Stomach (tissue), 19 donors: ENCODE measurements at places on chromosomes 5 and 9. TPM values are rescaled to one million over a fixed set of nuclear protein-coding genes. Genes with fewer than 3 reads are reported as not detected.

The TICAM2 gene
- total RNA-seq: not detected

DNA sequence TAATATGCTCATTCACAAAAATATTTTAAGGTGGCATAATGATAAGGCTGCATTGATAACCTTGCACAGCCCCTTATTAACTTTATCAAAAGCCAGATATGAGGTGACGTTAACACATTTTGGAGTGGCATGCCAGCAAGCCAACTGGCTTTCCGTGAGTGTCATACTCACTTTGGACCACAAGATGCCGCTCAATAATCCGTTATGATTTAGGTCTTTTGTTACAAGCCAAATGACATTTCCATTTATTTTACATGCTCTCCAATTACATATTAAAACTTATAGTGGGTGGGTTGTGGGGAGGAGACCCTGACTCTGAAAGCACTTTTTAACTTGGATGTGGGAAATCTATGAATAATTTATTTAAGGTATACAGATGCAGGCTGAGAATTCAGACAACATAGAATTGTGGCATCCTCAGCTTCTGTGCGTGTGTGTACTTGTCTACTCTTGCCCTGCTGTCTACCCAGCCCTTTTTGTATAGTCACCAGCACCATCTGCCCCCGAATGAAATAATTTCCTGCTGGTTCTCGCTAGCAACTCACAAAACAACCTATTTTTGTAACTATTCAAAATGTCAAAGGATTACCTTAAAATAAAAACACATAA lies 305.1 kb downstream of the PSAT1 start:
- no peak overlapping the region for H3K27ac ChIP-seq
- peaks cover 13% of the 10 kb centered on the region for H3K4me1 ChIP-seq
- no peaks in the 10 kb centered on the region for H3K36me3 ChIP-seq

DNA sequence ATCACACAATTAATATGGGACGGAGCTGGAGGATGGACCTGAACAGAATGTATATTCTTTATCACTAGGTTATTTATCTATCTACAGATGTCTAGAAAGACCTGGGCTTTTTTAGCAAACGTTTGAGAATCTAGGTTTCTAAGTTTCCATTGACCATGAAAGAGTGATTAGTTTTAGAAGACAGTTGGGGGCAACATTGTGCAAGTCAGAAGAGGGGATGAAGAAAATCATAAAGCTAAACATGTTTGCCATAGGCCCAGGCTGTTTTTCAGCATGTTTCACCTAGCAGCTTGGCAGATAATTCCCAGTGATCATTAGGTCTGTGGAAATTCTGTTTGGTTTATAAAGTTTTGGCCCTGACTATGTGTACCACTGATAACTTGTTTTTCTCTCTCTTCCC lies 44.1 kb upstream of the CDKN2B start:
- H3K4me3 ChIP-seq: no peak overlapping the region
- DNase-seq: no peak
- H3K27me3 ChIP-seq: no peaks in the 10 kb centered on the region
- no peaks in the 10 kb centered on the region for H3K4me1 ChIP-seq
- no peak overlapping the region for H3K27ac ChIP-seq

DNA sequence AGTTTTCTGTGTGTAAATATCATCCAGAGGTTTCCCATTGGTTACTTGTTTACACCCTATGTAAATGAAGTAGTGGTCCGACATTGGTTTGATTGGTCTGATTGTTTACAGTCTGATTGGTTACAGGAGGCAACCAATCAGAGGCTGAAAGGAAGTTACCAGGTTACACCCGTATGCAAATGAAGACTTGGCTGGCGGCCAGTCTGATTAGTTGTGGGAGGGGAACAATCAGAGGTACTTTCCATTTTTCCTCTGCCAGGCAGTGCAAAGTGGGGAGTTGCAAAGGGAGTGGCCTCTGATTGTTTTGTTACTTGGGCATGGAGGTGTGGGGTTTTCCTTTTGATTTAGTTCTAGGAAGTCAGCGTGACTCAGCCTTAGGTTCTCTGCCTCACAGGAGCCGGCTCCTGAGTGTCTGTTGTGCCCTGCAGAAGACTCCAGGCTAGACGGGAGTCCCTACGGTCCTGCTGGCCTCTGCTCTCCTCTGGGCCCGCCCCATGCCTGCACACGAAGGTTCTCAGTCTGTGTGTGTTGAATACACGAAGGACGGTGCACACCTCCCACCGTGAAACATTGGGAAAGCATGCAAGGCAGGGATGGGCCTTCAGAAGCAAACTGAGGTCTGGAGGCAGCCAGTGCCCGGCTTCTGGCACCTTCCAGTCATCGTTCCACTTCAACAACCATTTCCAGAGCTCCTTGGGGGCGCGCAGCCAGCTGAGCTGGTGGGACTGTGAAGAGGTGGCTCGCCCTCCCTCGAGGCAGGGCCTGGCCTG lies 42.9 kb downstream of the OLFM1 start:
- no peaks in the 10 kb centered on the region for H3K4me1 ChIP-seq
- no peaks in the 10 kb centered on the region for H3K36me3 ChIP-seq
- peak; percentile 59 for DNase-seq
- H3K4me3 ChIP-seq: no peak overlapping the region
- H3K27ac ChIP-seq: no peak overlapping the region

The LCN9 gene
- total RNA-seq: not detected

GRCh38 chr5:136364307-136364706 lies 1.0 kb downstream of the TRPC7 start:
- no peak for DNase-seq
- peaks cover 8% of the 10 kb centered on the region for H3K27me3 ChIP-seq
- no peak overlapping the region for H3K27ac ChIP-seq
- no peaks in the 10 kb centered on the region for H3K36me3 ChIP-seq
- H3K4me3 ChIP-seq: no peak overlapping the region
- H3K4me1 ChIP-seq: no peaks in the 10 kb centered on the region

GRCh38 chr9:111076519-111076918 lies 38.2 kb upstream of the LPAR1 start:
- no peaks in the 10 kb centered on the region for H3K4me1 ChIP-seq
- H3K36me3 ChIP-seq: no peaks in the 10 kb centered on the region
- no peaks in the 10 kb centered on the region for H3K27me3 ChIP-seq
- no peak overlapping the region for H3K27ac ChIP-seq
- no peak for DNase-seq
- H3K4me3 ChIP-seq: no peak overlapping the region
